AG10803 (cell line): ENCODE measurements at places on chromosomes 7 and 10.

DNA sequence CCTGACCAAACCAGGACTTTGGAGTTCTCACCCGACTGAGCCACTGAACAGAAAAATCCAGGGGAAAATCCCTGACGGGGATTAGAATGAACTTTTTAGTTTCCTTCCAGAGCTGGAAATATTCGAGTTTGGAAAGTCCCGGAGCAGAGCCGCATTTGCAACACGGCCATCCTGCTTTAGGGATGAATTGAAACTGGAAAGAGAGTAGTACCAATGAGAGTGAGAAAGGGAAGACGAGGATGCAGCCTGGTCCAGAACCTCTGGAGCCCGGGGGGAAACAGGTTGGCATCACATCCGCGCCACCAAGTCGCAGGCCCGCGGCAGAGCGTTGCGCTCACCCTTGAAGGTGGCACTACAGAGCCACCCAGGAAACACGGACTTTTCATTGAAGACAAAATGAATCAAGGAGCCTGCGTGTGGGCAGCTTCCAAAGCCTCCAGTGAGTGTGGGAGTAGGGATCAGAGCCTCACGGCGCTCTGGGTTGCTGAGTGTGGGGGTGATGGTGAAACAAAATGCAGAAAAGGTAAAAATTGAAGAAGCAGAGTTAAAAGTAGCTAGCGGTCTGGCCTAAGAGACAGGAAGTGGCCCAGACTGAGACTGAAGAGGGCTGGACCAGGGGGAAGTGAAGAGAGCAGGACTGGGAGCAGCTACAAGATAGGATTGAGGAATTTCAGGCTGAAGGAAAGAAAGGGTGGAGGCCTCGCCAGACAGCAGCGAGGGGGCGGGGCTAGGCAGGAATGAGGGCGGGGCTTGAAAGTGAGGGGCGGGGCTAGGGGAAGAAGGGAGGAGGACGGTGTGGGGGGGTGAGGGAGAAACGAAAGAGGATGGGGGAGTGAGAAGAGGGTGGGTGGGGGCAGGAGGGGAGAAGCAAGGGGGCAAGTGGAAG, 1.8 kb downstream of the SMURF1 start:
- DNase-seq = peak; percentile 88

DNA sequence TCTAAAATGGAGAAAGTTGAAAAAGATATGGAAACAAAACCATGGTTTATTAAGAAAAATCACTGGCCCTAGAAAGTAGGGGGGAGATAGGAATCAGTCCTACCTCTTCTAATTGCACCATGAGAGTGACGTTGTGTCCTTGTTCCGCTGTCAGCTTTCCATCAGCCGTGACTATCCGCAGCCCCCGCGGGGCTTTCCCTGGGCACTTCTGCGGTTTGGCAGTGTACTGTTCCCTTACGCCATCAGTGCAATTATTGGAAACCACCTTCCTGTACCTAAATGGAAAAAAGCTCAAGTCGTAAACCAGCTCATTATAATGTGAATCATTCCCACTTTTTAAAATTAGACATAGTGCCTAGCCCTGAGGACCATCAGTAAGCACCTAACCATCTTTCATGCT, 512.2 kb downstream of the SORCS1 start:
- DNase-seq = no peak

GRCh38 chr7:10789170-10789569, 184.5 kb upstream of the PHF14 start:
- DNase-seq = no peak

- no peak for DNase-seq
Observed at GRCh38 chr7:37015353-37016034, 291.2 kb upstream of the AOAH start.

DNA sequence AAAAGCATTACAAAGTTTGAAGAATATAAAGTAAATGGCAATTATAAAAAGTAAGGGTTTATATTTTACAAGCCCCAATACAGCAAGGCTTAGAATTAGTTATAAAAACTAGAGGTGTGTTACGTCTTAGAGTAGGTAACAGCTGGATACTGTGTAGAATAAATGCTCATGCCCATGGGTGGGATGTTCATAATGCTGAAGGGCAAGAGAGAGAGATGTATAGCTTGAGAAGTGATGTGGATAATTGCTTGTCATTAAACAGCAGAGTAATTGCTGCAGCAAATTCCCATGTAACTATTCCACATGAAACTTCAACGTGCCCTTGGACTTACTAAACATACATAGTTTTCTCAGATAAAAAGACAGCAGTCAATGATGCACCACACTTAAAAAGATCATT, 233.8 kb downstream of the IMMP2L start:
- no peak for DNase-seq

DNA sequence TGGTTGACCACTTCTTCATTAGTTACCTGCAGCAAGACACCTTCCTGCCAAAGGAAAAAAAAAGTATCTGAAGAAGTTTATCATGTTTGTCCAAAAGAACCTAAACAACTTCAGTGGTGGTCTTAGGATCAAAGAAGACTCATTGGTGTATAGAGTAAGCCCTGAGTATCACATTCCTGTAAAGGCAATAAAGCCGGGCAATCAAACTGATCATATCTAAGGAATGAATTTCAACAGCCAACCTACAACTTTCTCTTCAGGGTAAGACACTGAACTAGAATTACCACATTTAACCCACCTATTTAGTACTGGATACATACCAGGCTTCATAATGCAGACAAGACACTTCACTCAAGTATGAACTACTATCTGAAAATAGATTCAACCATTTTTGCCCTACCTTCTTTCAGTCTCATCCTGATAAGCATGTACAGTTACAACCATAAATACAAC, 10.1 kb downstream of the HNRNPA2B1 start:
- no peak for DNase-seq

GRCh38 chr7:138575897-138576428, 115.9 kb downstream of the TRIM24 start:
- peak; percentile 18 for DNase-seq

DNA sequence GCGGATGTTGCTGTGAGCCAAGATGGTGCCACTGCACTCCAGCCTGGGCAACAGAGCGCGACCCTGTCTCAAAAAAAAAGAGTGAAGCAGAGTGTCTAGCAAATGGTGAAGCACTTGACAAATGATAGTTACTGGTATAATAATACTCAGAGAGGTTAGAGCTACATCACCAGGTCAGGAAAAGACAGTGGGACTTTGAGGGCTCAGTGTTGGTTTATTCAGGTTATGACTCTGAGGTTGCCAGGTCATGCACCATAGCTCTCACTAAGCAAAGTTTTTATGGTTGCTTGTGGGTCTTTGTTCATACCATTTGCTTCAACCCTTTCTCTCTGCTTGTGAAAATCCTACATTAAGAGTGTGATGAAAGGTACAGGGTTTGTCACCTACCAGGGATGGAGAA, 13.6 kb downstream of the MRPS33 start:
- DNase-seq = no peak

GRCh38 chr10:78740976-78741915, 327.5 kb upstream of the ZMIZ1 start:
- DNase-seq = peak; percentile 70

- DNase-seq = no peak
Observed at GRCh38 chr7:3568516-3568915, 267.5 kb downstream of the SDK1 start.

DNA sequence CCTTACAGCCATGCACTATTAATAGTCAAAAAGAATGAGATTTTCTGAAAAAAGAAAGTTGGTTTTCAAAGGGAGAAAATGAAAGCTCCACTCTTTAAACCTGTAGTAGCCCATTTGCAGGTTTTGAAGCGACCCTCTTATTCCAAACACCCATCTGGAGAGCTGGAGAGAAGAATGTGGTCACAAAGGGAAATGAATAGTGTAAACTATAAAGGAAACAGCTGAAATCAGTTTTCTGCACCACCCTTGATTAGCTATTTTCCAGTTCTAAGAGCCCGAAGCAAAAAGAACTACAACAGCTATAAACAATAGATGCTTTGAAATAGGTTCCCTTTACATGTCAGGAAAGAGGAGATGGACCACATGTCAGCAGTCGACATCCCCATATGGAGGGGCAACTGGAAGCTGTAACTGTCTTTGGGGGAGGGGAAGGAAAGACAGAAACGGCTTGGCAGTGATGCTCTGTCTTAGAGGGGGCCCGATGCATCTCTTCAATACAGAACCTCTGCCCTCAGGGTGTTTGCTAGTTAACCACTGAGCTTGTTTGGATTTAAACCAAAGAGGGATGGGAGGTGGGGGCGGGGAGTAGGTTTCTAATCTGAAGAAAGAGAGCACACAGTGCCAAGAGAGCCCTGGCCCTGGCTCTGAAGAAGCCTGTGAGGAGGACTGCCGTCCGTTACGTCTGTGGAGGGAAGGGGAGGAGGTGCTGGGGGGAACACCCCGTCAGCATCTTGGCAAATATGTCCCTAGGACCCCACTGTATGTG, 55.3 kb downstream of the CPVL start:
- DNase-seq = no peak

DNA sequence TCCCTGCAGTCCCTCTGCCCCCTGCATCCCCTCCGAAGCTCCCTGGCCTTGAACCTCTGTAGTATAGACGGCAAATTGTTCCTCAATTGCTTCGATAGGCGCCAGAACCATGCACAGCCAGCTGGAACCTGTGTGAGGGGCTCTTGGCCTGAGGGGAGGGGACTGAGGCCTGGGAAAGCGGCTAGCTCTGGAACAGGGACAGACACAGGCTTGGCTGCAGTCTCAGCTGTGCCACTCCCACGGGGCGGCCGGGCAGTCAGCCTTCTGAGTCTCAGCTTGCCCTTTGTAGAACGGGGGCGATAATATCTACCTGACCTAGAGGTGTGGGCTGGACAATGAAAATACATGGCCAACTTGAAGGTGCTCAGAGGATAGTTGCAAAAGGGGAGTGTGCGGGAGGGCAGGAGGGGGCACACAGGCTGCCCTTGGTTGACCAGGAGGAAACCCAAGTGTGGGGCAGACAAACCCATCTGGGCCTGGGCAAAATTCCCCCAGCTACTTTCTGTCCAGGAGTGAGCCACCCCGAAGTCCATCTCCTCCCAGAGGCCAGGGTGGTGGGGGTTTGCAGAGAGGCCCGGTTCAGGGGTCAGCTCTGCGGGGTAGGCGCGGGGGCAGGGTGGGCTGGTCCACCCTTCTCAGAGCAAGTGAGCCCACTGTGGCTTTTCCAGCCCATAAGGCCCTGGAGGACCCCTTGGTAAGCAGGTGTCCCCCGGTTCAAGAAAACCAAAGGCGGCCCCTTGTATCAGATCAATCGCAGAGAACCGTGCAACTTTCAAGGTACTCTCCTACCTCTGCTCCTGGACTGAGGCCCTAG, 4.6 kb downstream of the CRYGN start:
- no peak for DNase-seq

GRCh38 chr7:38902449-38902848, 6.5 kb downstream of the VPS41 start:
- DNase-seq = no peak

DNA sequence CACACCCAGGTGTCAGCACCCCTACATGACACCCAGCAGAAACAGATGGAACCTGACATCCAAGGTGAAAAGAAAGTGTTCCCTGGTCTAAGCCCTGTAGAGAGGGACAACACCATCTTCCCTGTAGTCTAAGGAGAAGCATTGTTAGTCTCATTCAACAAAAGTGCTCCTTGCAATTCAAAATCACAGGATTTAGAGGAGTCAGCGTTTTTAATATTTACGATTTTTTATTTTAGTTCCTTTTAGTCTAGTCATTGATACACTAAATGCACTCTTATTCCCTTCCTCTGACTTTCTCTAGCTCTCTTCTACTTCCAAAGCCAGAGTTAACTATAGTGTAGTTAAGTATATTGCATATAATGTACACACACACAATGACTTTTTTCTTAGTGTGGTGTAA, 163.0 kb downstream of the TPK1 start:
- no peak for DNase-seq

GRCh38 chr7:131145770-131146169, 181.9 kb upstream of the MKLN1 start:
- DNase-seq = no peak

GRCh38 chr7:52786174-52786573, 249.3 kb upstream of the POM121L12 start:
- no peak for DNase-seq

GRCh38 chr10:124566222-124566888, 104.7 kb downstream of the LHPP start:
- DNase-seq = no peak

DNA sequence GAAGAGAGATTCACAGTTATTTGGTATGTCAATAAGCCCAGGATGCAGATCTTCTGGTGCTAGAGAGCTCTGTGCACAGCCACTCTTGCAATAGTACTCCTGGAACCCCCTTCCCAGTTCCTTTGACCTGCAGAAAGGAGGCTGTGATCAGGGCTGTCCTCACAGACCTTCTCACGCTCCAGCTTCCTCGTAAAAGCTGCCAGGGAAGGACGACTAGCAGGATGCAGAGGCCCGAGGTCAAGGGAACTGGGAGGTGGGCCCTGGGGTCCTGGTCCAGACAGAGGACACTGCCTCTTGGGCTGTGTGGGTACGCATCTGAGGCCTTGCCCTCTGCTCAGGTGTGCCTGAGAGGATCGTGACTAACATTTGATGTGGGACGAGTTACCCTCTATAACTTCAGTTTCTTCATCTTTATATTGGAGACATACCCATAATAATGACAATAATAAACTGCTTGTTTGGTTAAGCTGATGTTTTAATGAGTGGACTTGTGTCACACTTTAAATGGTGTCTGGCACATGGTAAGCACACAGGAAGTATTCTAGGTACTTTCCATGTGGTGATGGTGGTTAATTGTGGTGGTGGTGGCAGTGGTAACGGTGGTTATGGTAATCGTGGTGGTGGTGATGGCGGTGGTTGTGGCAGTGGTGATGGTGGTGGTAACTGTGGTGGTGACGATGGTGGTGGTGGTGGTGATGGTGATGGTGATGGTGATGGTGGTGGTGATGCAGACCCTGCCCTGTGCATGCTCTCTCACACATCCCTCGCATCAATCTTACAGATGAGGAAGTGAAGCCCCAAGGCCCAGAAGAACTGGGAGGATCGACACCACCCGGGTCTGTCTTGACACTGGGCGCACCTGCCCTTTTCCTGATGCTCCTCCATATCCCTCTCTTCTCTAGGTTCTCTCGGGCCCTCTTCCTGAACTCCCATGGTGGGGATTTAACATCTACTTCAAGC, 235.2 kb upstream of the GRB10 start:
- DNase-seq = no peak

GRCh38 chr7:99331002-99331401, 5.3 kb downstream of the ARPC1A start:
- DNase-seq = no peak

DNA sequence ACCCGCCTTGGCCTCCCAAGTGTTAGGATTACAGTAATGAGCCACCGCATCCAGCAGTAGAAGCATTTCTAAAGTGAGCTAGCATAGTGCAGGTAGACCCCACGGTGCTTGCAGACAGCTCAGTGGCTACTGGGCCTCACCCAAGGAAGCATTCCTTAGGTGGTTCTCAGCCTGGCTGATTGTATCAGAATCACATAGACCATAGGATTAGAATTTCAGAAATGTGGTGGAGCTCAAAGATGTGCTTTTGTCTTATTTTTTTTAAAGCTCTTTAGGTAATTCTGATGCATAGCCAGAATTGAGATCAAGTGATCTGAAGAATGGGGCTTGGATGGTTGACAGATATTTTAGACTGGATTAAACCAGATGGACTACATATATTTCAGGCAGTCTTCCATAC, 10.9 kb downstream of the ANLN start:
- DNase-seq = peak; percentile 36
